ENCODE measurements at places on chromosomes 5 and 9.

GRCh38 chr5:127486471-127486870 lies 31.0 kb upstream of the PRRC1 start:
- DNase-seq, result no peak

GRCh38 chr9:3936520-3937235 lies 363.2 kb downstream of the GLIS3 start:
- DNase-seq, result no peak

- peak; percentile 37 for DNase-seq
Observed at GRCh38 chr5:167587772-167588437, 703.5 kb upstream of the WWC1 start.

GRCh38 chr5:123089914-123090660 lies 1.0 kb downstream of the PRDM6 start:
- peak; percentile 46 for DNase-seq

DNA sequence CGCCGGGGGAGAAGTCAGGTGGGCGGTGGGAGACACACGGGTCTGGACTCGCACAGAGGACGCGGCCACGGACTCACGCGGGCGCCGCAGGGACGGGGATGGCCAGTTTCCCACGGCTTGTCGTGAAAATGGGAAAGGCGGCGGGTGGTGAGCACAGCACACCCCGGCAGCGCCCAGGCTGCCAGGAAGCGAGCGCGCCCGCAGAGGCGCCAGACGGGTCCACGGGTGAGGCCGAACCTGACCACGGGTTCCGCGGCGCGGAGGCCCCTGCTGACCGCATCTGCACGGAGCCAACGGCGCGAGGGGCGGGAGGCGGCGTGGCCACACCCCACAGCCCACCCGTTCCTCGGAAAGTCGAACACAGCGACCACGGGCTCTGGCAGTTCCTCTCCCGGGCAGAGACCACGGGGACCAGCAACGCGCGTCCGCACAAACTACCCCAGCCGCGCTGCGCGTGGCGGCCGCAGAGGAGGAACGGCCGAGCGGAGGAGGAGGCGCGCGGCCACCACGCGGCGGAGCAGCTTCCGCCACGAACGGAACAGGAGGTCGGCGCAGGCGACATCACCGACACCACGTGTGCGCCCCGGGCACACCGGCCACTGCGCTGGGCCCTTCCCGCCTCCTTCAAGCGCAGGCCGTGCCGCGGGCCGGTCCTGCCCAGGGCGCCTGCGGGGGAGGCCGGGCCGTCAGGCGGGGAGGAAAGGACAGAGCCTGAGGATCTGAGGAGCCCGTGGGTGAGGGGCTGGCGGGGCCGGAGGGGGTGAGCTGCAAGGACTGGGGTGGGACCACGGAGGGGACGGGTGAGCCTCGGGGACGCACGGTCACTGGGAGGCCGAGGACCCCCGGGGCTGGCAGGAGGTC lies 5.6 kb downstream of the EXD3 start:
- DNase-seq, result no peak

GRCh38 chr9:74773886-74774479 lies 113.7 kb downstream of the TRPM6 start:
- peak; percentile 67 for DNase-seq

DNA sequence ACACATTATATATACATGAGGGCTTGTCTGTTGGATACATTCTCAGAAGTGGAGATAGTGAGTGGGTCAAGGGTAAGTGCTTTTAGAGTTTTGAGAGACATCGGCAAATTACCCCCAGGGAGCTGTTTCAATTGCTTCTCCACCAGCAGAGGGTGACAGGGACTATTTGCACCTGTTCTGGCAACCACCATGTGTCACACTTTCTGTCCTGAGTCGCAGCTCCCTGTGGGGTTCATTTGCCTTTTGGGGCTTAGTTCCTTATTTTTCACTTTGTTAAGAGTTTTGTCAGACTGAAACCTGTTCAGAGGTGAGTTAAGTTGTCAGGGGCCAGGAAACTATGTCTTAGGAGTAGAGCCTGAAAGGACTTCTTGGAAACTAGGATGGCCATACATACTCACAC lies 20.1 kb upstream of the SLC36A1 start:
- DNase-seq, result no peak

GRCh38 chr9:126532019-126532462 lies 81.7 kb upstream of the LMX1B start:
- no peak for DNase-seq

DNA sequence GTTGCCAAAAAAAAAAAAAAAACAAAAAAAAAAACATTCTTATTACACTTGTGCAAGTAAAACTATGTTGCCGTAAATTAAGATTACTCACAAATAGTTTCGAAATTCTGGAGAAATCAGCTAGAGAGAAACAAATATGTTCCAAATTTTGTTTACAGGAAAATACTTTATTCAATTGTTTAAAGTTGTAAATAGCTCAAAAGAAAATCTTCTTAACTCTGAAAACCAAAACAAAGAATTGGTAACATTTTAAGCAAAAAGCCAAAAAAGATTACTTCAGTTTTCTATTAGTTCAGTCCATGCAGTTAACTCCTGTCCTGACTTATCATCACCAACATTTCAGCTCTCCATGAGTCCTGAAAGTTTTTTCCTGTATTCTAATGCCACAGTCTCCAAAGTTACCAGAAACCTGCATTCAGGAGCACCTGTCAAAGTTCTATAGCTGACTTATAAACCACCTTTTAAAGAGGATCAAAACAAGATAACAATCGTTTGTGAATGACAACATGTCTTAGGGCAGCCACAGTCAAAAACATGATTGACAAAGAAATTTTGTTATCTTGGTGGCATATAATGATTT lies 194.1 kb downstream of the RANBP17 start:
- no peak for DNase-seq

DNA sequence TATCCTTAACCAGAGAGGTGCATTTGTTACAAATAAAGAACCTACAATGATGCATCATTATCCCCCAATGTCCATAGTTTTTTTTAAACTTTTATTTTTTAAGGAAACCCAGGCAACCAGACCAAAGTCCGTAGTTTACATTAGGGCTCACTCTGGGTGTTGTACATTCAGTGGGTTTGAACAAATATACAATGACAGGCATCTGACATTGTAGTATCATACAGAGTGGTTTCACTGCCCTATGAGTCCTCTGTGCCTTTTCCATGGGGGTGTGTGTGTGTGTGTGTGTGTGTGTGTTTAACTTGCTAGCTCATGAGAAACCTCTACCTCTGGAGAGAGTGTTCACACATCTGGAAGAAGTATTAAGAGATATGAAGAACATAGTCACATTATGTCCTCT lies 141.5 kb downstream of the KDM4C start:
- DNase-seq, result no peak

DNA sequence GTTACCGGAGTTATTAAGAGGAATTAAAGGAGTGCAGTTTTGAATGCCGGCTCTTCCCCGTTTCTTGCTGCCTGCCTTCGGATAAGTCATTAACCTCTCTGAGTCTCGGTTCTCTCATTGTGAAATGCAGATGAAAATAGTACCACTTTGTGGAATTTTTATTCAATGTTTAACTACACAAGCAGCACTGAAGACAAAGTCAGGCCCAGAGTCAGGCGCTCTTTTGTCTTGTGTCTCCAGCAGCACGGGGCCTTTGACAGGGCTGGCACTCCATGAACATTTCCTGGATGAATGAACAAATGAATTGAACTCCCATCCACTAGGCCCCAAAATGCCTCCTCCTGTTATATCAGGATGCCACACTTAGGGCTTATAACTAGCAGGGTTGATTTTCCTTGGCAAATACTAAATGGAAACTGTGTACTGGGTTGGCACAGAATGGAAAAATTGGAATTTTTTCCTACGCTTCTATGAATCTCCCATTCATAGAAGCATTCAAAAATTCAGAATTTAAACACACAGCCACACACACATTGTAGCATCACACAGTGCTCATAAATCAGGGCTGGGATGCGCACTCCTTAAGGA lies 332.8 kb downstream of the MLLT3 start:
- DNase-seq, result no peak

GRCh38 chr5:143574236-143574635 lies 170.8 kb upstream of the NR3C1 start:
- no peak for DNase-seq

GRCh38 chr9:78835928-78836450 lies 539.1 kb downstream of the PSAT1 start:
- DNase-seq, result no peak

- DNase-seq, result peak; percentile 41
Observed at GRCh38 chr5:82821846-82822633, 255.2 kb downstream of the TMEM167A start.

GRCh38 chr9:6723881-6724420 lies 33.8 kb upstream of the KDM4C start:
- DNase-seq, result no peak

GRCh38 chr9:33044677-33045282 lies 19.7 kb downstream of the DNAJA1 start:
- DNase-seq, result peak; percentile 26

DNA sequence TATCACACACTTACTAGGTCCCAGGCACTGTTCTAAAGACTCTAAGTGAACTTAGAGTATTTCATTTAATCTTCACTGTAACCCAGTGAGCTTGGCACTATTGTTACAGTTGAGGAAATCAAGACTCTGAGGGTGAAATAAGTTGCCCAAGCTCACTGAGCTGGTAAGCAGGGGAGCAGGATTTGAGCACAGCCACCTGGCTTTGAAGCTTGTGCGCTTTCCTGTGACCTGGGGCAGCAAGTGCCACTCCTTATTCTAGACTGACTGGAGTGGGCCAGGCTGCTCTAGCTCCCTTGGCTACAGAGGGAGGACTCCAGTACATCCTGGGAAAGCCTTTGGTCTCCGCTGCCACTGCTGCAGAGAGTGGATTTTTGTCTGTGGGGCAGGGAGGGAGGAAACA lies 50.0 kb downstream of the RGS3 start:
- DNase-seq, result no peak

DNA sequence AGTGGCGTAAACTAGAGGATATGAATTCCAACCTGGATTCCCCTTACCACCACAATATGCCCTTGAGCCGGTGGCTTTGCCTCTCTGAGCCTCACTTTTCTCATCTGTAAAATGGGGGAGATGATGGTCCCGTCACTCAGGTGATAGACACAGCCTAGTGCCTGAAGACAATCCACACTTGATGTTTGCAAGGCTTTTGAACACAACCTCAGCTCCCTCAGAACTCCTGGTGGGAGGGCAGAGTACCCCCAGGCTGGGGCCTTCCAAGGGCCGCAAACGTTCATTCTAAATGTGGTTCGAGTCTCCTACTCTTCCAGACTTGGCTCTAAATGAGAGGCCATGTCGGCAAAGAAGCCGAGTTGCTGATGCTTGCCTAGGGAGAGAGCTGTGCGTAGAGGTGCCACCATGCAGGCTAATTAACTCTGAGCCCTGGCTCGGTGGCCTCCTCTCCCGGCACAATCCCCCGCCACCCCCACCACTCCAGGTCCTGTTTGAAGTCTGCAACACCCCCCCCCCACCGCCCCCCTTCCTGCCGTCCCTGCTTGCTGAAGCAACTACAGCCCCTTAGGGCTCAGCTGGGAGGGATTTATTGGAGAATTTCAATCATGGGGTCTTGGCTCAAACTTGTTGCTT lies 97.7 kb upstream of the LMX1B start:
- DNase-seq, result no peak

- DNase-seq, result peak; percentile 40
Observed at GRCh38 chr9:88745276-88746001, 210.5 kb downstream of the NXNL2 start.

DNA sequence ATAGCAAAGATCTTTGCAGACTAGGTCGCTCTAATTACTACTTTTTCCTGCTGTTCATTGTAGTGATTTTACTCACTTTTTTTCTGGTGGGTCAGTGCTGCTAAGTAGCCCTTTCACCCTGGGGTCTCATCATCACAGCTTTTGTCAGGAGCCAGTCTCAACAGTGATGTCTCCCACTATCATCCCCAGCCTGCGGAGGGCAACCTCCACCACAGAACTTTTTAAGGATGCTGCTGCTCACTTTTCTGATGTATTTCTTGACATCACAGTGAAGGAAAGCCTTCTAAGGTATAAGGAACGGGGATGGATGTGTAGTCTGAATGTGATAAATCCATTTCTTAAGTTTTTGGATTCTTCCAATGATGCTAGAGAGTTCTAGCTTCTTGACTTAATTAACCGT lies 242.5 kb upstream of the RIOK2 start:
- DNase-seq, result peak; percentile 20

- DNase-seq, result no peak
Observed at GRCh38 chr5:137594717-137595116, 95.6 kb upstream of the SPOCK1 start.

DNA sequence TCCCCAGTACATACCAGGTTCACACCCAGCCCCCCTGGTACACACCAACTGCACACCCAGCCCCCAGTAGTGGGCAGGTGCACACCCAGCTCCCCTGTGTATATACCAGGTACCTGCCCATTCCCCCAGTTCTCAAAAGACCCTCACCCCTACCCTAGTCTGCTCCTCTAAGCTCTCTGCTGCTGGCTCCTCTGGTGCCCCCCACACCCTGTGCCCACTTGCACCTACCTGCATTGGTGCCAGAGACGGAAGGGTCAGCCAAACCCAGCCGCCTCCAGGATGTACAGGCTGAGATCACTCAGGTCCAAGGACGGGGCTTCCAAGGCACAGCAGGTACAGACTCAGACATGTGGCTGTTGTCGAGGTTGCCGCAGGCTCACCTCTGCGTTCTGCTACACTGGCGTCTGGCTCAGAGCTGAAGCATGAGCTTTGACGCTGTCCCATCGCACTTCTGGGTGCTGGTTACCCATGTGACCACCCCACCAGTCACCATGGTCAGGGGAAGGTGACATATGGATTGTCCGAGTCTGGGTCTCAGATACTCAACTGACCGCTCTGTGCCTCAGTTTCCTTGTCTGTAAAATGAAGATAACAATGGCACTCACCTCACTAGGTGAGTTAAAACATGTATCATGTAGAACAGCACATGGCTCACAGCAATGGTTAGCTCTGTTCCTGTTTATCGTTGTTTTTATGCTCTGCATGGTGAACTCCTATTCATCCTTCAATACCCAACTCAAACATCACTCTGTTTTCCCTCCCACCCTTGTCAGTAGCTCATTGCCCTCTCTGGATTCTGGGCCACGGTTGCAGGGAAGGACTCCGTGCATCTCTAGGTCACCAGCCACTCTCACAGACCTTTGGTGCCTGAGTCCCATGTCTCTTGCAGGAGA lies 45.3 kb upstream of the SUSD3 start:
- DNase-seq, result no peak

DNA sequence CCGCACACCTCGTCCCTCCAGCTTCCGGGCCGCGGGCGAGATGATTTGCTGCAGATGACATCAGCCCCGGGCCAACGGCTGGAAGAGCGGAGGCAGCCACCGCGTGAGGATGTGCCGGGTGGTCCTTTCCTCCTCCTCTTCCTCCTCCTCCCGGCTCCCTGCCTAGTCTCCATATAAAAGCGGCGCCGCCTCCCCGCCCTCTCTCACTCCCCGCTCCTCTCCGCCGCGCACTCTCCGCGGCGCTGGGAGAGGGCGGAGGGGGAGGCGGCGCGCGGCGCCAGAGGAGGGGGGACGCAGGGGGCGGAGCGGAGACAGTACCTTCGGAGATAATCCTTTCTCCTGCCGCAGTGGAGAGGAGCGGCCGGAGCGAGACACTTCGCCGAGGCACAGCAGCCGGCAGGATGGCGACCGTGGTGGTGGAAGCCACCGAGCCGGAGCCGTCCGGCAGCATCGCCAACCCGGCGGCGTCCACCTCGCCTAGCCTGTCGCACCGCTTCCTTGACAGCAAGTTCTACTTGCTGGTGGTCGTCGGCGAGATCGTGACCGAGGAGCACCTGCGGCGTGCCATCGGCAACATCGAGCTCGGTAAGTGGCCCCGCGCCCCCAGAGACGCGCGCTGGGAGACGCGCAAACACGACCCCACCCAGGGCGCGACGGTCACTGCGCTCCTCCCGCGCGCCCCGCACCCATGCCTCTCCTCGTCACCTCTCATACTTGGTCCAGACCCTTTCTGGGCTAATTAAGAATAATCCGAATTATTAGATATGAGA lies at the start of gene MAP1B:
Gene MAP1B, plus strand, starts transcription at position 345 of the 770 bp plus-strand sequence. Its CDS starts 57 bp downstream, at position 402.
- DNase-seq, result peak; percentile 88
